ENCODE measurements at places on chromosomes 5 and 9. TPM values are rescaled to one million over a fixed set of nuclear protein-coding genes. Genes with fewer than 3 reads are reported as not detected.

PPP2R2B gene
- total RNA-seq: 0.19 TPM

MYMK gene
- total RNA-seq: not detected

RMND5B gene
- 29.8 TPM for total RNA-seq

SHB gene
- 50.6 TPM for total RNA-seq

PHF24 gene
- total RNA-seq: 0.08 TPM

PIP5KL1 gene
- total RNA-seq: 1.3 TPM

OCLN gene
- 11.5 TPM for total RNA-seq

DIRAS2 gene
- total RNA-seq: not detected

CCL21 gene
- total RNA-seq: not detected

HDHD3 gene
- 25.9 TPM for total RNA-seq

C9 gene
- not detected for total RNA-seq

OTULIN gene
- total RNA-seq: 18.0 TPM

GABRA1 gene
- total RNA-seq: not detected

IRX1 gene
- total RNA-seq: not detected

POLR3G gene
- total RNA-seq: 17.2 TPM

CCDC192 gene
- total RNA-seq: not detected

ANXA1 gene
- total RNA-seq: 1,171 TPM

NUP188 gene
- total RNA-seq: 38.9 TPM

HTR4 gene
- not detected for total RNA-seq

TRAPPC13 gene
- 13.5 TPM for total RNA-seq

TMEM171 gene
- 6.3 TPM for total RNA-seq

CCL28 gene
- 0.23 TPM for total RNA-seq

CEL gene
- 0.58 TPM for total RNA-seq

FOXD4L6 gene
- 0.06 TPM for total RNA-seq

SPINK4 gene
- not detected for total RNA-seq

AFAP1L1 gene
- 9.5 TPM for total RNA-seq

UNC13B gene
- 8.6 TPM for total RNA-seq

FGF18 gene
- 1.0 TPM for total RNA-seq

MZB1 gene
- total RNA-seq: not detected

PCDHB4 gene
- total RNA-seq: 0.11 TPM

SYNPO gene
- 29.9 TPM for total RNA-seq

PRR16 gene
- total RNA-seq: not detected

SOX30 gene
- total RNA-seq: not detected

TLR4 gene
- total RNA-seq: 0.09 TPM

GLRA1 gene
- not detected for total RNA-seq

HSPB3 gene
- 0.26 TPM for total RNA-seq

ZDHHC11 gene
- total RNA-seq: 15.9 TPM

ZNF782 gene
- 1.9 TPM for total RNA-seq

PCDHB14 gene
- total RNA-seq: 0.07 TPM

ITGA2 gene
- total RNA-seq: 17.6 TPM

CDH10 gene
- total RNA-seq: 0.10 TPM

SLC34A1 gene
- not detected for total RNA-seq
